ENCODE measurements at places on chromosomes 2 and 18. TPM values are rescaled to one million over a fixed set of nuclear protein-coding genes. Genes with fewer than 3 reads are reported as not detected.
A peak's percentile ranks its signal among the peaks of the same experiment; 100 is the strongest.

DNA sequence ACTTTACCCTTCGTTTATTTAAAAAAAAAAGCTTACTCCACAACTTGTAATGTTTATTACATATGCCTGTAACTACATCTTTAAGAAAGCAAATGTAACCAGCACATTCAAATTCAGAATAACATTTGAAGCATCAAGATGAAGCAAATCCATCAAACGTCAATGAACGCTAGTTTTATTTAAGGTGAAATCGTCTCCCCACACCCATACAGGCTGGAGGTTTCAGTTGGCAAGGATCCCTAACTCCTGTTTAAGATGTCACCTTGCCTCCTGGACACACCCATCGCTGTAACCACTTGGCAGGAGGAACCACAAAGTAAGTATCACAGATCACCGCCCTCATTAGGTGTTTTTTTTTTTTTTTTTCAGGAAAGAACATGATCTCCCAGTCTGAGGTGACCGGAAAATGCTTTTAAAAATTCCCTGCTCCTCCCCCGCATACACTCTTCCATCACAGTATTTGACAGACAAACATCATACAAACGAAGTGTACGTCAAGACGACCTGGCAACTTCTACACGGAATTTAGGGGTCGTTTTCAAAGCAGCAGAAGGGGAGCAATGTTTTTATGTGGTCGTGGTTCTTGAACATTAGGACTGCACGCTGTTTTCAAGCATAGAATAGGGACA, 19.7 kb upstream of the STPG4 start:
- peak; percentile 82 for DNase-seq

- DNase-seq: no peak
Observed at GRCh38 chr2:147467441-147467840, 377.4 kb upstream of the ACVR2A start.

Gene TLX2
- total RNA-seq: not detected

- DNase-seq: no peak
Observed at GRCh38 chr2:27977731-27978312, 87.3 kb downstream of the BABAM2 start.
